ENCODE measurements at places on chromosomes 16 and 17.

DNA sequence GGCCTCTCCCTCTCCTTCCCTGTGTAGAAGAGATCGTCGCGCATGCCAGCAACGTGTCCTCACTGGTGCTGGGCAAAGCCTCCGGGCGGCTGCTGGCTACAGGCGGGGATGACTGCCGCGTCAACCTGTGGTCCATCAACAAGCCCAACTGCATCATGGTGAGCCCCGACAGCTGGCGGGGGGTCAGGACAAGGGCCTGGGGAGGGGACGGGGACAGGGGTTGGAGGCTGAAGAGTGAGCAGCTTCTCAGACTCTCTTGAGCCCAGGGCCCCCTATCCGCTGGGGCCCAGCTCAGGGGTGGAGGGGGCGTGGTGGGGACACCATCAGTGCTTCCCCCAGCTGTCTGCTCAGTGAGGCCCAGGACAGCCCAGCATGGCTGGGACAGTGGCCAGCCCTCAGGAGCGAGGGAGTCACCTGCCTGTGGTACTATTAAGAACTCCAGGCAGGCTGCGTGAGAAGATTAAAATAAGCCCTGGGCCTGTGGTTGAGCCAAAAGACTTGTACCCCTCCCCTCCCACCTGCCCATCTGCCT is 6.2 kb downstream of the KATNB1 start:
- DNase-seq: no peak

- no peak for DNase-seq
Measured at GRCh38 chr17:82198092-82198491, 14.6 kb downstream of the CCDC57 start.

DNA sequence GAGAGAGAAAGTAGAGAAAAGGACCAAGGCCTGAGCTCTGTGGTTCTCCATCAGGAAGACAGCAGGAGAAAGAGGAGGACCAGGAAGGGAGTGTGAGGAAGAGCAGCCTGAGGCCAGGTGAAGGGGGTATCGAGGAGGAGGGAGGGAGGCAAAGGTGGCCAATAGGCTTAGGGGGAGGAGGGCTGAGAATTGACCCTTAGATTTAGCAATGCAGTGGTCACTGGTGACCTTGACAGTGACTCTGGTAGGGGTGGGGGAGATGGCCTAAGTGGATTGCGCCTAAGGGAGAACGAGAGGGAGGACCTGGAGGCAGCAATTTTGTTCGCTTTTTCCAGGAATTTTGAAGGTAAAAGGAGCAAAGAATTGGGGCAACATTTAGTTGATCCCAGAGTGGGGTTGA is 5.4 kb upstream of the NAGS start:
- DNase-seq: no peak

DNA sequence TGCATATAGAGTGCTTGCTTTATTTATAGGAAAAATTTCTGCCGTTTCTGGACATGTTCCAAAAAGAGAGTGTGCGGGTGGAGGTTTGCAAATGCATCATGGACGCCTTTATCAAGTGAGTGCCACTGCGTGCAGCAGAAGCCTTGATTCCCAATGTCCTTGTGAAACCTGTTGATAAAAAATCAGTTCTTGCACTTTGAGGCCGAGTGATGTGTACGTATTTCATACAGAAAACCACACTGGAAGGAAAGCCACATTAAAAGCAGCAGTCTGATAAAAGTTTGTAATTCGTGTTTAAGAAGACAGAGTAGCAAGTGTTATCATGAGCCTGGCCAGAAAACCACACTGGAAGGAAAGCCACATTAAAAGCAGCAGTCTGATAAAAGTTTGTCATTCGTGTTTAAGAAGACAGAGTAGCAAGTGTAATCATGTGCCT is 78.0 kb downstream of the KNOP1 start:
- no peak for DNase-seq

GRCh38 chr16:82867485-82867884 is 240.7 kb downstream of the CDH13 start:
- no peak for DNase-seq

All from Caki2 (cell line).